A549 treated with RU486 at 1 μM for 4 hours (cell line): ENCODE measurements at places on chromosomes 16 and 17. TPM values are rescaled to one million over a fixed set of nuclear protein-coding genes. Genes with fewer than 3 reads are reported as not detected.

Gene SULT1A4
- 31.4 to 38.8 TPM (median 31.5 TPM) in 5 replicates for total RNA-seq

Gene ZNF205
- 9.2 to 14.3 TPM (median 13.2 TPM) in 5 replicates for total RNA-seq

Gene SYT17
- 9.8 to 13.7 TPM (median 10.9 TPM) in 5 replicates for total RNA-seq

Gene APOBR
- total RNA-seq, result 0.06 to 0.10 TPM (median 0.07 TPM) in 5 replicates

Gene SLC16A11
- not detected in 5 replicates for total RNA-seq

Gene GHDC
- 15.2 to 22.6 TPM (median 19.1 TPM) in 5 replicates for total RNA-seq

Gene C1QBP
- 528 to 692 TPM (median 587 TPM) in 5 replicates for total RNA-seq

Gene SLC6A2
- total RNA-seq, result 0.06 to 0.10 TPM in 2 of 5 replicates, not detected in the others

Gene IL17C
- total RNA-seq, result not detected in 5 replicates

Gene CD79B
- total RNA-seq, result 0.16 TPM in 1 of 5 replicates, not detected in the others

Gene KRTAP3-1
- not detected in 5 replicates for total RNA-seq

Gene HBQ1
- total RNA-seq, result 6.1 to 7.9 TPM (median 6.9 TPM) in 5 replicates

Gene DNAH9
- 0.05 TPM in 1 of 5 replicates, not detected in the others for total RNA-seq

Gene KRTAP9-2
- not detected in 5 replicates for total RNA-seq

Gene SGCA
- 1.1 to 2.3 TPM (median 2.0 TPM) in 4 of 5 replicates, not detected in the other for total RNA-seq

Gene TP53TG3C
- 0.15 to 0.33 TPM (median 0.31 TPM) in 3 of 5 replicates, not detected in the others for total RNA-seq

Gene MKS1
- total RNA-seq, result 8.5 to 11.2 TPM (median 10.6 TPM) in 5 replicates

Gene KLHL10
- total RNA-seq, result 0.08 to 0.09 TPM (median 0.08 TPM) in 3 of 5 replicates, not detected in the others

Gene ZNF385C
- 0.19 to 0.51 TPM (median 0.27 TPM) in 5 replicates for total RNA-seq

Gene CDH13
- not detected in 5 replicates for total RNA-seq

Gene ANKS4B
- total RNA-seq, result 0.07 to 0.16 TPM (median 0.09 TPM) in 5 replicates

Gene CENPX
- 138 to 205 TPM (median 189 TPM) in 5 replicates for total RNA-seq

Gene CPNE7
- 41.6 to 67.2 TPM (median 63.9 TPM) in 5 replicates for total RNA-seq

Gene TPSB2
- not detected in 5 replicates for total RNA-seq

Gene TPSAB1
- 0.21 TPM in 1 of 5 replicates, not detected in the others for total RNA-seq

Gene ZBTB4
- total RNA-seq, result 17.8 to 24.3 TPM (median 22.7 TPM) in 5 replicates

Gene ZSCAN10
- not detected in 5 replicates for total RNA-seq
